ENCODE measurements at places on chromosomes 7 and 10. TPM values are rescaled to one million over a fixed set of nuclear protein-coding genes. Genes with fewer than 3 reads are reported as not detected.

TSC22D4 gene
- total RNA-seq, result 51.7 TPM

DNA sequence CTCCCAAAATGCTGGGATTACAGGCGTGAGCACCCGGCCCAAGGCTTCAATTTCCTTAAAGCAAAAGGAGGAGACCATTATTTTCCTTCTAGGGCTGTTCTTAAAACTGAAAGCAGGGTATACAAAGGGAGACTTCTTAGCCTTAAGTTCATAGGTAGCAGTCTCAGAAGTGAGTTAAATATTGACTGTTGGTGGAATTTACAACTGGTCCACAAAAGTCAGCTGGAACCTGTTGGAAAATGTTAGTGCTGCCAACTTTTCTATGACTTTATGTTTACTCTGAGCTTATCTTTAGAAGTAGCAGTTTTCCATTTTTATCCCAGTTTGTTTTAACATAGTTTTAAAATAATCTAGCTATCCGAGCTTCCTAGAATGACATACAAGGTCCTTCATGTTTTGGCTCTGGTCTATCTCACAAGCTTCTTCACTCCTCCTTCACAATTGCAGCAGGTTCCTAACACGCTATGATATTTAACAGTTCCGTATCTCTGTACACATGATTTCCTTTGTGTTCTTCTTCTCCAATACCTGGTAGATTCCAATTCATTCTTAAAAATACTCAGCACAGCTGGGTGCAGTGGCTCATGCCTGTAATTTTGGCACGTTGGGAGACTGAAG, 3.3 kb downstream of the SLC26A3 start:
- DNase-seq, result no peak

GRCh38 chr7:131800008-131800407, 243.6 kb upstream of the PODXL start:
- no peak for DNase-seq

- DNase-seq, result peak; percentile 71
These were observed 109.4 kb downstream of the FAM107B start for GRCh38 chr10:14665304-14665703.
